ENCODE measurements at places on chromosomes 11 and 22. TPM values are rescaled to one million over a fixed set of nuclear protein-coding genes. Genes with fewer than 3 reads are reported as not detected.

DNA sequence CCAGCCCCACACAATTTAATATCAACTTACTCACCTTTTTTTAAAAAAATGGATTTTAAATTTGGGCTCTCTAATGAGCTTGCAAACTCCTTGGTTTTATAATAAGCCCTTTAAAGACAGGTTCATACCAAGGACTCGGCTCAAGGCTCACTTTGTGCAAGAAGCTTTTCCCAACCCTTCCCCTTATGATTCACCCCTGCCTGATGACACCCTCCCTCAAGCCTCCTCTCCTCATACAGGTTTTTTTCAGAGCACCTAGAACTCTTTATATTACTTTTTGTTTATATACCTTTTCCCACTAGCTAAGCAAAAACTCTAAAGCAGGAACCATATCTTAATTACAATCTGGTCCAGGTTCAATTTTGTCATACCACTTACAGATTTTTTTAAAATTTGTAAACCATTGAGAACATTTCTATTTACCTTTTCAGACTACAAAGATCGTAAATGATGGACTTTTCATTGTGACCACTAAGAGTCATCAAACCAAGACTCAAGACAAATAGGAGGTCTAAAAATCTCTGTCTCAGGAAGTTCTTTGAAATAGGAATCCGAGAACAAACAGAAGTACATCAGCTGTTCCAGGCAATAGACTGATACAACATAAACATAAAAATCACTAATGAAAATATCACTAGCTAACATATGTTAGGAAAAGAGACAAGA is 13.1 kb upstream of the EXPH5 start:
- no peak for DNase-seq

GRCh38 chr11:84566671-84567070 is 1060.5 kb downstream of the DLG2 start:
- no peak for DNase-seq

GRCh38 chr11:33687733-33688479 is 12.7 kb downstream of the C11orf91 start:
- no peak for DNase-seq

DNA sequence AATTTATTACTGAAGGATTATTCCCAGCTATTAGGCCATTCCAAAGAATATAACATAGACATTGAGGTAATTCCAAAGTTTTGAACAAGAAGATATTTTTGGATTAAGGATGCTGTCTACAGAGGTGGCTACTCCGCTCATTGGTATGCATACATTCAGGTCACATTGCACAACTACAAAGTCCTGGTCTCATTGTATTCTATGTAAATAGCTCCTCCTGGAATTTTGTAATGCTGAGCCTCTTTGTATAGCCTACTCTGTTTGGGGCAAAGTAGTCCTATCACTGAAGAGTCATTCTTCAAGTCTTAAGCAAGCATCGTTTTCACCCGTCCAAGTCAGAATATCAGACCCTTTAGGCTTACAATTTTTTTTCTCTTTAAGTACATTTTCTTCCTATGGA is 142.4 kb downstream of the KIF18A start:
- DNase-seq, result no peak

GRCh38 chr11:125174686-125175085 is 10.1 kb downstream of the PKNOX2 start:
- DNase-seq, result no peak

- DNase-seq, result no peak
These were observed 15.8 kb downstream of the EPS8L2 start for GRCh38 chr11:721741-722345.

DNA sequence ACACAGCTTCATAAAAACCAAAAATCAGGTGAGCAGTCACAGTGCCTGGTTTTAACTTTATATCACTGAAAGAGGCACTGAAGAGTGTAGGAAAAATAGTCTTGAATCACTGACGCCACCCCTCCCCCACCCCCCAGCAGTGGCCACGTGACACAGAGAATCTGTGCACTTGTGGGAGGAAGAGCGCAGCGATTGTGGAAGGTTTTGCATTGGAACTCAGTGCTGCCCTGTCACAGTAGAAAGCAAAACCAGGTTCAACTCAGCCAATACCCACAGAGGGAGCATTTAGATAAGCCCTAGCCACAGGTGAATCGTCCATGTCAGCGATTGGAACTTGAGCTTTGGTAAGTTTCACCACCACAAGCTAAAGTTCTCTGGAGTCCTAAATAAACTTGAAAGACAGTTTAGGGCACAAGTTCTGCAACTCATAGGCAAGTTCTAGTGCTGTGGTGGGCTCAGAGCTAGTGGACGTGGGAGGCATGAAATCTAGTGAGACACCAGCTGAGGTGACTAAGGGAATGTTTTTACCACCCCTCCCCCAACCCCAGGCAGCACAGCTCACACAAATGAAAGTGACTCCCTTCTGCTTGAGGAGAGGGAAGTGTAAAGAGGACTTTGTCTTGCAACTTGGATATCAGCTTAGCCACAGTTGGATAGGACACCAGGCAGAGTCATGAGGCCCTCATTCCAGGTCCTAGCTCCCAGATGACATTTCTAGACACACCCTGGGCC is 13.3 kb downstream of the OR52B2 start:
- no peak for DNase-seq

- DNase-seq, result no peak
These were observed 115.0 kb upstream of the CD82 start for GRCh38 chr11:44450295-44450932.

- DNase-seq, result no peak
These were observed 7.8 kb downstream of the LDLRAD3 start for GRCh38 chr11:35951680-35952079.

- no peak for DNase-seq
These were observed 409.3 kb downstream of the BRD1 start for GRCh38 chr22:49418341-49418894.

DNA sequence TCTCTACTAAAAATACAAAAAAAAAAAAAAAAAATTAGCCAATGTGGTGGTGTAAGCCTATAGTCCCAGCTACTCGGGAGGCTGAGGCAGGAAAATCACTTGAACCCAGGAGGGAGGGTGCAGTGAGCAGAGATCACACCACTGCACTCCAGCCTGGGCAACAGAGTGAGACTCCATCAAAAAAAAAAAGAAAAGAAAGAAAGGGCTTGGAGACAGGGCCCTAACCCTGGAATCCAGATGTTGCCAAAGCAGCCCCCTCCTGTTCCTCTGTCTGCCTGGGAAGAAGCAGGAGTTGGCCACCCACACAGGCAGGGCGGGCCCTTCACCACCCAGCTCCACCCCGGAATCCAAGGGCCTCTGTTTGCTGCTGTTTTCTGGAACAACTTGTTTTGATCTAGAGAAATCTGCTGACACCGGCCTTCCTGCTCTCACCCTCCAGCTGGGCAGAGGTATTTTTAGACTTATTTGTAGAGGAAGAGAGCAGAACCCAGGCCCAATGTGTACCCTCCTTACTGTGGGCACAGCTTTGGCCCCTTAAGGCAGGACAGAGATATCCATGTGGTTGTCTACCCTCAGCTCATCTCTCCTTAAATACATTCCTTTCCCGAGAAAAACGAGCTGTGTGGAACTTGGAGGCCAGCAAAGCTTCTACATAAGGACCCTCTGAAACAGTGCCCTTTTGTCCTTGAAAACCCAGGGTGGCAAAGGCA is 2.7 kb upstream of the NEAT1 start:
- no peak for DNase-seq

GRCh38 chr11:31810779-31811647 is at the start of gene PAX6:
Gene PAX6, minus strand, starts transcription at chr11:31811322. Its CDS starts 4,911 bp downstream, at chr11:31806411.
- DNase-seq, result no peak

DNA sequence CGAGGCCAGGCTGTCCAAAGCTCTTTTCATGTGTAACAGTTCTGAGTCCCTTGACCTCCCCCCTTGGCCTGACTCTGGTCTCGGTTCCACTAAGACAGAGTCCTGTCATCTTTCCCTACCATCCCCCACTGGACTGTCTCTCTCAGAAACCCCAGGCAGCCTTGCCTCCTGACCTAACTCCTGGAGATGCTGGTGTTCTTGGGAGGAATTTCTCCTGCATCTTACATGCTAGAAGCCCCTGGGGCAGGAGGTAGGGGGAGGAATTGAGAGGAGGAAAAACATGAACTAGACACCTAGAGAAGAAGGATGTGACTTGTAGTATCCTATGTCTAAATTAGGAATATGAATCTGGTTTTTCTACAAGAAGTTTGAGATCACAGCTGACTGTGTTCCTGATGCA is 648 bp upstream of the IL18BP start:
- no peak for DNase-seq

DNA sequence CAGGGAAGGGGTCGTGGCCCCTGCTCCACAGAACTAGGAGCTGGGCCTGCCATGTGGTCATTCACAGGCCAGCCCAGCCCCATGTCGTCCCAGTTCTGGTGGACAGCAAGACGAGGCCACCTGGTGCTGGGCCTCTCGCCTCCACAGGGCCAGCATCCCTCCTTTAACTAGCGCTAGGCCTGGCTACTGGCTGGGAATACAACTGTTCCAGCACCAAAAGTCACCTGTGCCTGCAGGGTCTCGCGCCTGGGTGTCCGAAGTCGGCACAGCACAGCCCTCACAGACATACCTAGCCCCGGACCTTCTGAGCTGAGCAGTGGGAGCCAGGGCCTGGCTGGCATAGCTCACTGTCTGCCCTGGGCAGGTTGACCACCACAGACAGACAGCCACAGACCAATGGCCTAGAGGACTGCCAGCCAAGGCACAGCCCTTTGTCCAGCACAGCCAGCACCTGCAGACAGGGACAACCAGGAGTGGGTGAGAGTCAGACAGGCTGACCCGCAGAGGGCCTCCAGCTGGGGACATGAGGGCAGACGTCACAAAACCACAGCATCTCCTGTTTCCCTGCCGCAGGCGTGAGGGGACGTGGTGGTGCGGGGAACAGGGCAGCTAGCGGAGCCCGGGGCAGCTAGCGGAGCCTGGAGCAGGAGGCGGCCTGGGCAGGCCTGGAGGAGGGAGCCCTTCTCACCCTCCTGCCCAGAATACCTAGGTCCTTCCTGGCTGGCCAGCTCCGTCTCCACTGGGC is 27.2 kb upstream of the TH start:
- no peak for DNase-seq

- no peak for DNase-seq
These were observed 23.2 kb upstream of the NRGN start for GRCh38 chr11:124716591-124716990.

GRCh38 chr11:118318581-118319336 is 14.2 kb downstream of the CD3E start:
- no peak for DNase-seq

DNA sequence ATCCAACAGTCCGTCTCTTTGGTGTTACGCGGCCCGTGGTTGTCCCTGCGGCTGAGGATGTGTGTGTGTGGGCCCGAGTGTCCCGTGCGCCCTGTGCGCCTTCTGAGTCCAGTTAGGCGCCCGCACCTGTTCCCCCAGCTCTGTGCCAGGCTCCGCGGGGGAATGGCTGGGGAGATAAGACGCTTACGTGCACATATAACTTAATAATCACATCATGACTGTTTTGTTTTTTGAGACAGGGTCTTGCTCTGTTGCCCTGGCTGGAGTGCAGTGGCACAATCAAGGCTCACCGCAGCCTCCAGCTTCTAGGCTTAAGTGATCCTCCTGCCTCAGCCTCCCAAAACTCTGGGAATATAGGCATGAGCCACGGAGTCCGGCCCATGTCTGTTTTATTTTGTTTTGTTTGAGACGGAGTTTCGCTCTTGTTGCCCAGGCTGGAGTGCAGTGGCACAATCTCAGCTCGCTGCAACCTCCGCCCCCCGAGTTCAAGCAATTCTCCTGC is 817 bp downstream of the ARL2 start:
- DNase-seq, result no peak

DNA sequence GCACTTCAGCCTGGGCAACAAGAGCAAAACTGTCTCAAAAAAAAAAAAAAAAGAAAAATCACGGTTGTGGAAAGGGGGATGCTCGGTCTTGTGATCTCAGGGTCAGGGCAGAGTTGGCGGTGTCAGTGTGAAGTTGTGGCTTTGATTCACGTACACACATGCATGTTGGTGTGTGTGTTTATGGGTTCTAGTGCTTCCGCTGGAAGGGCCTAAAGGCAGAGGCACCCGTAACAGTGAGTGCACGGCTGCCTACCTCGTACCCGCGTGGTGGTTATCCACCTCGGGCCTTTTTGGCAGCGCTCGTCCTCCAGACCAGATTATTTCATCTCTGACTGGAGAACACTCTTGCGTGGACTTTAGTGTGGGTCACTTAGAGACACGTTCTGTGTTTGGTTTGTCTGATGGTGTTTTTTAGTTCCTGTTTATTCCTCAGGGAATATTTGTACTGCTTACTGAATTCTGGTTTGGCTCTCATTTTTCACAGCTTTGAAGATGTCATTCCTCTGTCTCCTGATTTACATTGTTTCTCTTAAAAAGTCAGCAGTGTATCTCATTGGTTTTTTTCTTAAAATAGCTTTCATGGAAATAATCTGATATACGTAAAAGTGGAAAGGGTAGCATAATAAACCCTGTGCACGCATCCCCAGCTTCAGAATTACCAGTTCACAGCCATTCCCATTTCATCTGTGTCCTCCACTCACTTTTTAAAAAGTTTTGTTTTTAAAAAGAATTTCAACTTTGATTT is 15.6 kb downstream of the ZBED4 start:
- DNase-seq, result no peak

- no peak for DNase-seq
These were observed 6.0 kb downstream of the MRPL40 start for GRCh38 chr22:19438298-19438697.

DNA sequence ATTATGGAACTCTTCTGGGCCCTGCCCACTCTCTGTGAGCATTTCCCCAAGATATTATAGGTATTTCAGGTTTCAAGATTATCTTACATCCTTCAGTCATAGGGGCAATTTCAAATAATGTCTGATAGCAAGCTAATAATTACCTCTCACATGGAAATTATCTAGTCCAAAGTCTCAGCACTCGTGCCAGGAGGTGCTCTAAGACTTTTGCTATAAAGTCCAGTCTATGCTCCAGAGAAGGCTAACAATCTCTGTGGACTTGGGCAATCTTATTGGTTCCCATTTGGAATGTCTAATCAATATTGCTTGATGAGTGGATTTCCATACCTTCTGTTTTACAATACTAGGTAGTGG is 5.4 kb downstream of the TREH start:
- no peak for DNase-seq

GRCh38 chr11:61985869-61986268 is 18.4 kb upstream of the FTH1 start:
- no peak for DNase-seq

GRCh38 chr22:50529897-50530579 is at the start of gene TYMP:
Gene TYMP, minus strand, starts transcription at chr22:50530012. Its CDS starts 303 bp downstream, at chr22:50529709.
- no peak for DNase-seq

GRCh38 chr11:88402784-88403183 is 65.2 kb upstream of the CTSC start:
- DNase-seq, result no peak

The P2RY2 gene
- 1.4 TPM for total RNA-seq

The B4GAT1 gene
- total RNA-seq, result 53.3 TPM

The VSIG2 gene
- not detected for total RNA-seq

The RAB39A gene
- not detected for total RNA-seq

The LGALS12 gene
- total RNA-seq, result not detected

The MS4A4A gene
- total RNA-seq, result not detected

The TEX54 gene
- total RNA-seq, result not detected

The OR10W1 gene
- not detected for total RNA-seq

The PRG3 gene
- not detected for total RNA-seq

The MUC5AC gene
- not detected for total RNA-seq

The ZNF214 gene
- 0.44 TPM for total RNA-seq

The ZNF280A gene
- total RNA-seq, result not detected

The IGSF22 gene
- not detected for total RNA-seq

All from glomerular endothelial cell (primary cell).